ENCODE measurements at places on chromosomes 4 and X. TPM values are rescaled to one million over a fixed set of nuclear protein-coding genes. Genes with fewer than 3 reads are reported as not detected.

USP17L28 gene
- not detected for total RNA-seq

GPR34 gene
- total RNA-seq, result not detected

ACE2 gene
- total RNA-seq, result 0.34 TPM

OPRPN gene
- total RNA-seq, result not detected

OTUD6A gene
- total RNA-seq, result not detected

RRAGB gene
- total RNA-seq, result 29.8 TPM

THAP9 gene
- total RNA-seq, result 5.5 TPM

ZNF630 gene
- 3.6 TPM for total RNA-seq

POU4F2 gene
- not detected for total RNA-seq

NMU gene
- 4.7 TPM for total RNA-seq

TRPC3 gene
- not detected for total RNA-seq

AMOT gene
- under 0.01 TPM for total RNA-seq

BANK1 gene
- total RNA-seq, result 0.34 TPM

ARHGEF6 gene
- total RNA-seq, result 2.8 TPM

STEEP1 gene
- 44.0 TPM for total RNA-seq

GAGE12F gene
- total RNA-seq, result not detected

IQSEC2 gene
- 2.7 TPM for total RNA-seq

FGF13 gene
- 3.0 TPM for total RNA-seq

NDP gene
- total RNA-seq, result not detected

APLN gene
- total RNA-seq, result 0.07 TPM

FGF2 gene
- total RNA-seq, result 19.1 TPM
